ENCODE measurements at places on chromosomes 6 and 20.
A peak's percentile ranks its signal among the peaks of the same experiment; 100 is the strongest.

DNA sequence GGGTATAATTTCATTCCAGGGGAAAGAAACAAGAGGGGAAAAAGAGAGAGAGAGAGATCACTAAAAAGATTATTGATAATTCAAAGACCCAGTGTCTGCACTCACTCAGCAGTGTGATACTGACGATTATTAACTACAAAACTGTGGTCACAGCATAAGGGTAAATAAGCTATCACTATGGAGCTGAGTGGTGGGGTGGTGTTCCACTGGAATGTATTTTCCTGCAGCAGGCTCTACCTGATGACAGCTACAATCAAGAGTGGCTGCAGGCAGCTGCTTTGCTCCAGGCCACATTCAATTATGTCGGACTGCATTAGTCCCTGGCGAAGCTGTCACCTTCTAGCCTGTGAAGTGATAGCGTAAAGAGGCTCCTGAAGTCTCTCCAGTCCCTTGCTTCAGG, 122.2 kb upstream of the TFAP2D start:
- DNase-seq, result no peak

DNA sequence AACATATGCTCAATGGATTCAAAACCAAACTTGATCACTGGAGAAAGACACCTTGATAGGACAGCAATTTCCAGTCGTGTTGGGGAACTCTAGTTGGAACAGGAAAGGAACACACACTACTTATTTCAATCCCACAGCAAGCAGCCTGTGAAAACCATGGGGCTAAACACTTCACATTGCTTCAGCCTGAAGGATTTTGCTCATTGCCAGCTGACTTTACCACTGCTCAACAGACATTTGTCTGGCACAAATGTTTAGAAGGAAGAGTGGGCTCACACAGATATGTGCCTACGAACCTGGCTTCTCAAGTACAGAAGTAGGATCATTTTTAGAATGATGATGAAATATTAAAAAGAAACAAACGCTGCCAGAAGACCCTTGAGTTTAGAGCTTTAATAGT, 598.1 kb downstream of the PHF3 start:
- no peak for DNase-seq

DNA sequence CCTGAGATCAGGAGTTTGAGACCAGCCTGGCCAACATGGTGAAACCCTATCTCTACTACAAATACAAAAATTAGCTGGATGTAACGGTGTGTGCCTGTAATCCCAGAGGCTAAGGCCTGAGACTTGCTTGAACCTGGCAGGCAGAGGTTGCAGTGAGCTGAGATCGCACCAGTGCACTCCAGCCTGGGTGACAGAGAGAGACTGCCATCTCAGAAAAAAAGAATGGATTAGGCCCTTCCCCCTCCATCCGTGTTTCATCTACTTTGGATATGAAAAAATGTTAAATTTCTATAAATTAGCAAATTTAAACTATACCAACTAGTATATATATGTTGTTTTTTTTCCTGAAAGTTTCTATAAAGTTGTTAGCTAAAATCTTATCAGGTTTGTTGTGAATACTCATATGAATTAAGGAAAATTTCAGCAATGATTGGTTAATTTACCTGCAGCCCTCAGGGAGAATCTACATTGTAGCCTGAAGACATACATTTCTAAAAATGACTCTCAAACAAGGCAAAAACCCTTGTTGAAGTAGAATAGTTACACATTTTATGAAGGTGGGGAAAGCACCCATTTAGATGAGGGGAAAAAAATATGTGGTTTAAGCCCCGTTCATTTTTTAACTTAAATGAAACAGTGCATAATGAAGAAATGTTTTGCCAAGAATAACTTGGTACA, 120.9 kb downstream of the TIAM2 start:
- no peak for DNase-seq

- DNase-seq, result no peak
These were observed 15.9 kb downstream of the TOP1 start for GRCh38 chr20:41044409-41045062.

DNA sequence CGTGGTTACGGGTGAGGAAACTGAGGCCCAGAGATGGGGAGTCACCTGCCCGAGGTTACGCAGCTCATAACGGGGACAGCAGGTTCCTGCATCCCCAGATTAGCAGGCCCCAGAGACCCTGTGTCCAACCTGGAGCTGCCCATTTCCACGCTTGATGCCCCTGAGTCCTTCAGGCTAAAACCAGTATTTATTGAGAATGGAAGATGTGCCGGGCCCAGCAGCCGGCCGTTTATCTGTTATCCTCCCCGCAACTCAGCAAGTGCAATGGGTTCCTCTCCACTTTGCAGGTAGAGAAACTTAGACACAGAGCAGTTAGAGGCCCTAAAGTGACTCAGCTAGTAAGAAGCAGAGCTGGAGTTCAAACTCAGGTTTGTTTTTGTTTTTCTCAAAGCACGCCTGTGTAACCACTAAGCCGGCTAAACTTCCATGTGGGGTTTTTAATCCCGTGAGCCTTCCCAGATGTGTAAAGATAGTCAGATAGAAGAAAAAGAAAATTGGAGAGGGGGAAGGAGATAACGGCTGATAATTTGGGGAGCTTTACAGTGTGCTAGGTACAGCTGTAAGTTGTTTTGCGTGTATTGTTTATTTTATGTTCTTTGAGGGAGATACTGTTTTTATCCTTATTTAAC, 775 bp downstream of the PFDN4 start:
- peak; percentile 28 for DNase-seq

DNA sequence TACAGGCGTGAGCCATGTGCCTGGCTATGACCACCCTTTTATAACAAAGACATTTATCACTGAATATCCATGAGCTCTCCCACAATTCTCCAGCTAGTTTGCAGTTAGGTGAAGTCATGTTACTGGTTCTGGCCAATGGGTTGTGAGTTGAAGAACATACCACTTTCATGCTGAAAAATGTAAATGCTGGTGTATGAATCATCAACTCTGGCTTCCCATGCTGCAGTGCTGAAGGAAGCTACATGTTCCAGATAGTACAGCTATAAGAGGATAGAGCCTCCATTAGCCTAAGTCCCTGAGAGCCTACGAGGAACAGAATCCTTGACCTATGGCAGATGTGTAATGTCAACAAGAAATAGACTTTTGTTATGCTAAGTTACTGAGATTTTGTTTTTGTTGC, 180.4 kb downstream of the BTBD9 start:
- DNase-seq, result no peak

DNA sequence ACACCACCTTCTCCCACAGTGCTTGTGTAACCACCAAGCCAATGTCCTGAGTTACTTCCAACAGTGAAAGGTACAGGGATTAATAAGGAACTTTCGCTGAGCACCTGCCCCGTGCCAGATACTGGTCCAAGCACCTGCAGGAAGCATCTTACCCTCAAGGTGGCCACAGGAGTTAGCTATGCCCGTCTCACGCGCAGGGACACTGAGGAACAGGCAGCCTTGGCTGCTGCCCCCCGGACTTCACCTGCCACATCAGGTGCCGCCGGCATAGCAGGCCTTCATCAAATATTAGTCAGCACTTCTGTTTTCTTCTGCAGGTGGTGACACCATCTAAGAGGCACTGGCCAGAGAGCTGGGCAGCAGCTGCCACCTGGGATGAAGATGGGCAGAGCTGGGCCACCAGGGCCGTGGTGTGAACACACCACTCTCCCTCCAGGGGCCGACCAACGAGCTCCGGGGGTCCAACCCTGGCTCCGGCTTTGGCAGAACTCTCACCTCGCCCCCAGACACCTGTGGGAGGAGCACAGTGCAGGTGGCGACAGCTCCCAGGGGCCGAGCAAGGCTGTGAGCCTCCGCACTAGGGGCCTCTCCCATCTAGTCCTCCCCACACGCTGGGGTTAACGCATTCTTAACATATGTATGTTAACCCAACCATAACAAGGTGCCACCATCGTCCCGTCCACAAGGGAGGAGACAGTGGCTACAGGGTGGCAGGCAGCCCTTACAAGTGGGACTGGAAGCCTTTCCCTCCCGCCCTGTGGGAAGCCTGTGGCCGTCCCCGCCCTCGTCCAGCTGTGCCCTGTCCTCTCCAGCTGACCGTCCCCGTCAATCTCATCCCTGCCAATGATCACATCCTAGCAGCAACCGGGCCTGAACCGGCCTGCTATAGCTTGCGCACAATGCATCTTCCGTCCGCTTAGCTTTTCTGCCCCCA, 2.9 kb upstream of the PPDPF start:
- no peak for DNase-seq

GRCh38 chr6:165906-166305, 126.4 kb upstream of the DUSP22 start:
- no peak for DNase-seq

DNA sequence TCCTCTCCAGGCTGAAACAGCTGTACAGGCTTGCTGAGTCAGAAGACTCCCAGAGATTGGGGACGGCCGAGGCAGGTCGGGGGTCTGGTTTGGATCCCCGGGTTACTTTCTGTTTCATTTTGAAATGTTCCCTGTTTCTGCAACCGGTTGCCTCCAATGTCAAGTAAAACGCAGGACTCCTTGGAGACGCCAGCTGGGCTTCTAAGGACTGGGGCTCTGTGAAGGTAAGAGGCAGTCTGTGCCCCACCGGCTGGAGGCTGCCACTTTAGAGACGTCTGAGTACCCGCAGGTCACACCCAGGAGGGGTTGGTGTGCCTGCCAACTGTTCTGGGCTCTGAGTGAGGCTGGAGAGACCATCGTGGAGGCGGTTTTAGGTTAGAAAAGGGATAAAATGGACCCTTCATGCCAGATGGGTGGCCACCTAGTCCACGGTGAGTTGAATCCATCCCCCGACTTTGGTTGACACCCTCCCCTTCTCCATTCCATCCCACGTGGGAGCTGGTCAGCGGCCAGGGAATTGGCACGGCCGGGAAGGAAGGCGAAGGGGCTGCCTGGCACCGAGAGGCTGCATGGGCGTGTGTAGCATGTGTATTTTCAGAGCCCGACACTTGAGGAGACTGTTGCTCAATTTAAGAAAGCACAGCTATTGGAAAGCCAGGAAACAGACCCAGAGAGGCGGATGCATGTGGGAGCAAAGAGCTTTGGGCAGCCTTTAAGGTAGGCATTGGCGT, 240.9 kb downstream of the PHACTR1 start:
- DNase-seq, result peak; percentile 9

DNA sequence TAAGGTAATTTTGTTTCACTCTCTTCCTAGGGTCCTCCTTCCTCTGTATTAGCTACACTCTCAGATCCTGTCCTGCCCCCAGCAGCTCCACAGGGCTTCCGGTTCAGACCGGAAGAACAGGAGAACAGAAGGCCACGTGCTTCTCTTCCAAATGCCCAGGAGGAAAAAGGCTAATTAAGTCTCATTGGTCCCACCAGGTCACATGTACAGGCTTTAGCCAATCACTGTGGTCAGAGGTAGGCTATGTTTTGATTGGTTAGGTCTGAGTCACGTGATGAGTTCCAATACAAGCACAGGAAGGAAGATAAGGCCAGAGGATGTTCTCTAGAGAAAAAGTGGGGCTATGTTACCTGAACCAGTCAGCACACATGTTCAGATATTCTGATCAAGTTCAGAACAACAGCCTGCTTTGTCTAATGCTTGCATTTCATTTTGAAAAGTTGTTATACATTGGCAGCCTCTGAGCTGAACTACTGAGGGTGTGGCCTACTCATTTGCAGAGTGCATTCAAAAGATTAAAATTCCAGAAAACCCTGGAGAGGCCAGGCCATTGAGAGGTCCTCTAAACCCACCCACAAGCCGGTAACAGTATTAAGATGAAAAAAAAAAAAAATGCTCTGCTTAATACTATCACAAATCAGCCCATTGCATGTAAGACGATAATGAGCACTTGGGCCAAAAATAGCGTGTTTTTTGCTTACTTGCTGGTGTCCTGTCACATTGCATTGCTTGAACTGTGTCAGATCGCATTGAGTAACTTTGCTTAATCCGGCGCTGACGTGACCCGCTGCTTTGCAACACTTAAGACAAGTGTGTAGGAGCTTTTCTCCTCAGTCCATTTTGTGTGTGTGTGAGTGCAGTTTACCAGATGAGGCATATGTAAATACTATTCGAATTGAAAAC, 170.3 kb downstream of the TSHZ2 start:
- no peak for DNase-seq

GRCh38 chr20:21702553-21703470, 2.7 kb upstream of the PAX1 start:
- DNase-seq, result peak; percentile 81

DNA sequence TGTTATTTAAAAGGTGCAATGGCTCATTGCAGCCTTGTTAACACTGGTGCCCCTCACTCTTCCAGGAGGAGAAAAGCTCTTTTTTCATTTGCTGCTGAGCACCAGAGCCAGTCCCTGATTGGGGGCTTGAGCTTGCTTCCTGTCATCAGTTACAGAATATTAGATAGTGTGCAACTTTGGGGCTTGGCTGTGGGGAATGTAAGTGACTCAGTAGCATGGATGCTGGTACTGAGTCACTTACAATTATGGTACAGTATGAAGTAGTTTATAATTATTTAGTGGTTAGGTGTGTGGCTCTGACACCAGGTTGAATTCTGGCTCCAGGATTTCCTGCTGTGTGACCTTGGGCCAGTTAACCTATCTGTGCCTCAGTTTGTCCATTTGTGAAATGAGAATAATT, 37.6 kb downstream of the ANKS1A start:
- no peak for DNase-seq

GRCh38 chr6:17615794-17616193, 15.7 kb downstream of the FAM8A1 start:
- no peak for DNase-seq

DNA sequence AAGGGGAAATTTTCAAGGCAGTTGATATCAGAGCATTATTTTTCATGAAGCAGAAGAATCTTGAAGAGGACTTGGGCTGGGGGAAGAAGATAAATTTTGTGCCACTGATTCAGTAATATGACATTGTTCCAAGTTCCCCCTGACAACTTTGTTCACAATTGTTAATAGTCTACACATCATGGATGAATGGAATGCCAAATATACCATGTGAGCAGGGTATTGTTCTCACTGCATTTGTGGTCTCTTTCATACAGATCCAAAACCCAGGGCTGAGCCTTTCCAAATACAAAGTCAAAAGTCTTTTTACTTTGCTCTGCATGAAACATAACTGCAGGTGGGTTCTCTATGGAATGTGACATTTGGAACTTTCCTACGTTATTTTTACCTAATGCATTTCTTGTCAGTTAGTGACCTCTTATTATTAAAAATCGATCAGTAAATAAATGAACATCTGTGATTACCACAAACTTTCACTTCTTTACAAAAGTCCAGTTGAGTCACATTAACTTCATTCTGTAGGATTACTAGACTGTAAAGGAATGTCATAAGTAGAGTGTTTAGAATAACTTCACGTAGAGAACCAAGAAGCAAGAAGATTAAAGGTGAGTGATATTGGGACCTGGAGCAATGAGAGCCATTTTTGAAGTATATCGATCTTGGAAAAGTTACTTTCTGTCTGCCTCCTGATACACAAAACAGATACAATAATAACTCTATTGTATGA, 100.9 kb downstream of the RCAN2 start:
- no peak for DNase-seq

DNA sequence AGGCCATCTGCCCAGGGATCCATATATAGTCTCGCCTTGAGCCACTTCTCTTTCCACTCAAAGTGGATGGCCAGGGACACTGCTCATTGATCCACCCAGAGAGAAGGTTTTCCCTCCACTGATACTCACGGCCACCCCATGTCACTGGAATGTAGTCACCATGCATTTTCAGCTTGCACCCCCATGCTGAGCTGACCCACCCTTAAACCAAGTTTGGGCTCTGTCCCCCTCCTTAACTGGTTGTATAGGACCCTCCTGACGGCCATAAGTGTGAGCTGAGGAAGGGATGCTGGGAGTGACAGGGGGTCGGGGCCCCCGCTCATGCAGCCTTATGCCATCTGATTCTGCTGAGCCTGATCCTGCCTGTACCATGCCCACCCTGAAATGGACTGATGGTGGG, 25.7 kb downstream of the SUMO4 start:
- no peak for DNase-seq

- no peak for DNase-seq
These were observed 45.9 kb downstream of the PSMG4 start for GRCh38 chr6:3304500-3305215.
